GM23338 (cell line): ENCODE measurements at places on chromosomes 16 and 17.

DNA sequence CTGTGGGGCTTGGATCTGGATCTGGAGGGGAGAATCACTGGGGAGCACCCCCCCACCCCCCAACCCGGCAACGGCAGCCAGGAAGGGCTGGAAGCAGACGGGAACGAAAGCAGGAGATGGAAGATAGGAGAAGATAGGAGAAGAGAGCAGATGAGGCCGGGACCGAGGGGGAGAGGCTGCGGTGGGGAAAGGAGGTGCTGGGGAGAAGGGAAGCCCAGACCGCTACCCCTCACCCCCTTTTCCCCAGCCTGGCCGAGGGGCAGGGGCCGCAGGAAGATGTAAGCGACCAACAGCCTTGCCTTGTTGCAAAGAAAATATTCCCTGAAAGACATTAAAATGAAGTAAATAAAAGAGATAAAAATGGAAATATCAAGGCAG, 26.8 kb upstream of the CBFA2T3 start:
- no peak for DNase-seq

- peak; percentile 46 for DNase-seq
Observed at GRCh38 chr17:44197980-44198720, 1.5 kb downstream of the ATXN7L3 start.

DNA sequence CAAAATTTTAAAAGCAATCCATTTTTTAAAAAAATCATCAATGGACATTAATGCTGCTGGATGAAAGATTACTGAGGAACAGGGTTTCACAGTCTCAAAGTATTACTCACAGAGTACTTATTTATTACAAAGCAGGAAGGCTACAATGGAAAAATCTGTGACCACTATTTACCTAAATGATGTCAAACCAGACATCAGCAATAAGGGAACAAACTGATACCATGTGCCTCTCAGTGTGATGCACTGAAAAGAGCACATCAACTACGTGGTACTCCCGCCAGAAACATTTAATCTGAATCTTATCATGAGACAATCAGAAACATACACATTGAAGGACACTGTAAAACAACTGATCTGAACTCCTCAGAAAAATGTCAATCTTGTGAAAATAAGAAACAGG, 124.2 kb downstream of the PARN start:
- no peak for DNase-seq

GRCh38 chr17:15456972-15457722, 10.3 kb downstream of the CDRT4 start:
- DNase-seq: no peak

GRCh38 chr17:76014100-76014924, 12.8 kb downstream of the EVPL start:
- DNase-seq: peak; percentile 96

DNA sequence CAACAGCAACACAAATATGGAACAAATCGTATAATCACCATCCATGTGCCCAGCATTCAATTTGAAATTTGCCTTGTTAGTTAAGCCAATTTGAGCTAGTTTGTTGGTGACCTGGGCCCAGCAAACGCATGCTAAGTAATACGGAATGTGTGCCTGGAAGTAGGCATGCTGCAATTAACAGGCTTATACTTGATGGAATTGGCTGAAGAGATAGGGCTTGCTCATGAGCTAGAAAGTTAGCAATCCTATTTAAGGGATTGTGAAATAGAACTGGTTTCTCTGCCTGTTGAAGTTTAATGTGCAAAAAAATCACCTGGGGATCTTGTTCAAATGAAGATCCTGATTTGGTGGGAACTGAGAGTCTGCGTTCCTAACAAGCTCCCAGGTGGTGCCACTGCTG, 8.5 kb upstream of the LPO start:
- DNase-seq: no peak

- DNase-seq: no peak
Observed at GRCh38 chr16:73504591-73505575, 457.0 kb upstream of the ZFHX3 start.

GRCh38 chr16:54290833-54291655, 4.5 kb upstream of the IRX3 start:
- DNase-seq: peak; percentile 49
